ENCODE measurements at places on chromosomes 4 and X.

DNA sequence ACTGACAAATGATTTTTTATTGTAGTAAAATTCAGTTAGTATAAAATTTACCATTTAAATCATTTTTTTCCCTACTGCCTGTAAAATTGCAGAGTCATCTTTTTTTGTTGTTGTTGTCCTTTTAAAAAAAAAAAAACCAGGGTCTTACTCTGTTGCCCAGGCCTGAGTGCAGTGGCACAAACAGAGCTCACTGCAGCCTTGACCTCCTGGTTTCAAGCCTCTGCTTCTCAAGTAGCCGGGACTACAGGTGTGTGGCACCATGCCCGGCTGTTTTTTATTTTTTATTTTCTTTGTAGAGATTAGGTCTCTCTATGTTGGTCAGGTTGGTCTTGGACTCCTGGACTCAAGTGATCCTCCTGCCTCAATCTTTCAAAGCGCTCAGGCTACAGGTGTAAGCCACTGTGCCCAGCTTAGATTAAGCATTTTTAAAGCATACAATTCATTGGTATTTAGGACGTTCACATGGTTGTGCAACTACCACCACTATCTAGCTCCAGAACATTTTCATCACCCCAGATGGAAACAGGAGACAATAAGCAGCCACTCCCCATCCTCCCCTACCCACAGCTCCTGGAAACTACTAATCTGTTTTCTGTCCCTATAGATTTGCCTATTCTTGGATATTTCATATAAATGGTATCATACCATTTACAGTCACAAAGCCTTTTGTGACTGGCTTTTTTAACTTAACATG, 59.7 kb upstream of the PGRMC2 start:
- DNase-seq = no peak

DNA sequence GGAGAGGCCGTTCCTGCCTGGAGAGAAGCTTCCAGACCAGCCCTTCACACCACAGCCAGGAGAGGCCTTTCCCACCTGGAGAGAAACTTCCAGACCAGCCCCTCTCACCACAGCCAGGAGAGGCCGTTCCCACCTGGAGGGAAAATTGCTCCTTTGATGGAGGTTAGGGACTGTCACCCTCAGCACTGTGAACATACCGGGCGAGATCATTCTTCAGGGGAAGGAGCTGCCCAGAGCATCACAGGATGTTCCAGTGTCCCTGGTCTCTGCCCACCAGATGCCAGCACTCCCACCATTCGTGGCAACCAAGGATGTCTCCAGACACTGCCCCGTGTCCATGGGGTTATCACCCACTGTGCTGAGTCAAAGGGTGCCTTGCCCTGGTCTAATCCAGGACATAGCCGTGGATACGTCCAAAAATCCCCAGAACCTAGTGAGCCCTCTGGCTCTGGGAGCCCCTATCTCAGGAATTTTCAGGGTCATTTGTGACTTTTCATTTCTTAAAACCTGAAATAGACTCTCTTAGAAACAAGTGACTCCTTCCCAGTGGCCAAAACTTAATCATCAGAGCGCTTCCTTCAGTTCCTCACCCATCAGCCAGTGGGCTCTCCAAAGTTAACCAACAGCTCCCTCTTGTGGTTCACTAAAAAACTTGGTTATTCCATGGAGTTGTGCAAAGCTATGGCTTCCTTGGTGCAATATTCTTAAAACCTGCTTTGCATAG, 80.2 kb downstream of the CRMP1 start:
- DNase-seq = peak; percentile 24

DNA sequence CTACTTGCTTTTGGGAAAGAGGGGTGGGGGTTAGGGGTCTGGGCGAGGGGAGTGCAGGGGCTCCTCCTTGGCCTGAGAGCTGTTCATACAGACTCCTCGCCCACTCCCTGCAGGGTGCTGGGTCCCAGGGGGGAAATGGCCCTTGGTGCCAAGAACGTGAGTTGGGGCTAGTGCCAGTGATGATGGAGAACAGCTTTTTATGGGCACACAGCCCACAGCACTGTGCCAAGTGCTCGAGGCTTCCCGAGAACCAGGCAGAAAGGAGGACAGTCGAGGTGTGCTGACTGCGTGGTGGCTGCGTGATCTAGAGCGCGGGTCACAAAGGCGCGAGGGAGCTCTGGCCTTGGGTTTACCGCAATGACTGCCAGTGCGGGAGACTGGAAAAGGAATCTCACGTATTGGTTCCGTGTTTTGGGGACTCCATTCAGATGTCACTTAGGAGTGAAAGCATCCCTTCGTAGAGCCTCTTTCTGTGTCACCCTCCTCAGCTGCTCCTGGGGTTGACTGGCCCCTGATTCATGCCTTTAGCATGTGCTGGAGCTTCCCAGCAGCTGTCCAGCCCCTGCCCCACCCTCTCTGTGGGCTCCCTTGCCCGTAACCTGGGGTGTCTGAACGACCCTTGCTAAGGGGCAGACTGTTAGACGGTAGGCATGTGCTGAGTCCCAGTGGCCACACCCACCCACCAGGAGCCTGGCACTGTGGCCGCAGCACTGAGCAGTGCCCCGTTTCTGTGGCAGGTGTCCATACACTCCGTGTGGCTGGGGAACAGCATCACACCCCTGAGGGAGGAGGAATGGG, 20.9 kb upstream of the MSANTD1 start:
- DNase-seq = no peak

GRCh38 chr4:80500613-80501012, 165.1 kb downstream of the CFAP299 start:
- no peak for DNase-seq

- peak; percentile 42 for DNase-seq
Measured at GRCh38 chr4:128006592-128006991, 41.4 kb downstream of the ABHD18 start.

DNA sequence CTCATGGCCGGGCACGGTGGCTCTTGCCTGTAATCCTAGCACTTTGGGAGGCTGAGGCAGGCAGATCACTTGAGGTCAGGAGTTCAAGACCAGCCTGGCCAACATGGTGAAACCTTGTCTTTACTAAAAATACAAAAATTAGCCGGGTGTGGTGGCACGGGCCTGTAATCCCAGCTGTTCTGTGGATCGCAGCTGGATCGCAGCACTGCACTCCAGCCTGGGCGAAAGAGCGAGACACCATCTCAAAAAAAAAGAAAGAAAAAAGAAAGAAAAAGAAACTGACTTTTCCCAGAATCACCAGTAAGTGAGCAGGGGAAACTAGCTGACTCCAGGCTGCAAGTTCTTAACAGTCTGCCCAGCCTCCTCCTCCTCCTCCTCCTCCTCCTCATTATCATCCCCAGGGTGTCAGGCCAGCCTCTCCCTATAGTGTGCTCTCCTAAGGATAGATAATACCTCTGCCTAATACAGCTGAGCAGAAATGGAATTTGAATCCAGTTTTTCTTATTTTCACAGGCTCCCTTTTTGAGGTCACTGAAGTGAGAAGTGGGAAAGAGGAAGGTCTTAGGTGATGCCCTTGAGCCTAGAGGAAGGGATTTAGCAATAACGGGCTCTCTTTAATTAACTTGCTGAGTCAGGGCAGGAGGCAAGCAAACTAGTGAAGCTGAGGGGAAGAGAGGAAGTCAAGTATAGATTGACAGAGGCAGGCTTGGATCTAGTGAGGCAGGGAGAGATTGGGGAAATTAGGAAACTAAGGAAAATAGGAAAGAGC, 11.8 kb upstream of the ELF2 start:
- no peak for DNase-seq

DNA sequence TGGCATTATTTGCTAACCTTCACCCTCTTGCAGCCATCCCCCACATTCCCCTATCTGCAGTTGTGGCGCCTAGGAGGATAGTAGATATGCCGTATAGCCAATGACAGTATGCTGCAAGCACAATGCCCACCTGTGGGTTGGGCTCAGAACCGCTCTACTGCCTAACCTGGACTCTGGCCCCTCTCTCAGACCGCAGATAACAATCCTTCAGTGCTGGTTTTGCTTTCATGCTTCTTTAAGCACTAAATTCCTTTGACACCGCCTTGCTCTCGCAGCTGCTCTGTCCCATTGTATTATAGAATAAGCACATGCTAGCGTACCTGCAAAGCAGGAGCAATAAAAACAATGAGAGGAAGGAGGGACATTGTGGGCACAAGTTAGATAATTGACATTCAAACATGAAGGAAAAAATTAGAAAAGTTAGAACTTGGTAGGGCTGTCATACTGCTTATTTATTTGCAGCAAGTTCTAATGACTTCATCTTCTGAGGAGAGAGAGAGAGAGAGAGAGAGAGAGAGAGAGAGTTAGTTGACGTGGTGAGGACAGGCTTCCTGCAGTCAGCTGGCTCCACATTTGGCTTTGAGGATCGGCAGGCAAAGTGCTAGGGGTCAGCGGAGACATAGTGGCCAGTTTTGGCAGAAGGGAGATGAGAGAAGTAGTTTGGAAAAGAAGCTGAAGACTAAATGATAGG, 55.8 kb downstream of the WWC2 start:
- DNase-seq = no peak
